ENCODE measurements at places on chromosomes 16 and 17.

DNA sequence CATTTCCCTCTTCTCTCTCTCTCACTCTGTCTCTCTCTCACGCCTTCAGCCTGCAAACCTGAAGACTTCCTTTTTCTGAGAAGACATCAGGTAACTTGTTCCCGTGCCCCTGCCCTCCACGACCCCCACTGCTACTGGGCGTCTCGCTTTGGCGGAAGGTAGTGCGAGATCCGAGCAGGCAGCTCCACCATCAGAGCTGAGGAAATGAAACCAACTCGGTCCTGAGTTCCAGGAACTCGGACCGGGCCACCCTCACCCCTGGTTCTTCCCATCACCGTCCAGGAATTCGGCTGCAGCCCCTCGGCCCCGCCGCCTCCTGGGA is 585 bp downstream of the MLKL start:
- no peak for DNase-seq

- DNase-seq, result no peak
Measured at GRCh38 chr17:22469101-22469880, 777.0 kb downstream of the KCNJ18 start.

DNA sequence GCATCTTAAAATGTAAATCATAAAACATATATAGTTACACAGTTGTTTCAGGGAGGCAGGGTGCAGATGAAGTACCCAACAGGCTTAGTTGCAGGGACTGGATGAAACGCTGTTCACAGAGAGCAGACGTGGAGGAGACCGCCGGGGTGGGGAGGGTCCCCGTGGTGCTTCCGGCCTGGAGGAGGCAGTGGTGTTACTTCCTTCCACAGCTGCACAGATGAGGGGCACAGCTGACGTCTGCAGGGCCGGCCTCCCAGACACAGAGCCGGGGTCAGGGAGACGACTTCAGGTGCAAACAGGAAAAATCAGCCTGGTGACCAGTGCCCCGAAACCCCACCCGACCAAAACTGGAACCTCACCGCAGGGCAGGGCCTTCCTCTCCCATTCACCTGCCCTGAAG is 17.1 kb downstream of the SPIRE2 start:
- no peak for DNase-seq

DNA sequence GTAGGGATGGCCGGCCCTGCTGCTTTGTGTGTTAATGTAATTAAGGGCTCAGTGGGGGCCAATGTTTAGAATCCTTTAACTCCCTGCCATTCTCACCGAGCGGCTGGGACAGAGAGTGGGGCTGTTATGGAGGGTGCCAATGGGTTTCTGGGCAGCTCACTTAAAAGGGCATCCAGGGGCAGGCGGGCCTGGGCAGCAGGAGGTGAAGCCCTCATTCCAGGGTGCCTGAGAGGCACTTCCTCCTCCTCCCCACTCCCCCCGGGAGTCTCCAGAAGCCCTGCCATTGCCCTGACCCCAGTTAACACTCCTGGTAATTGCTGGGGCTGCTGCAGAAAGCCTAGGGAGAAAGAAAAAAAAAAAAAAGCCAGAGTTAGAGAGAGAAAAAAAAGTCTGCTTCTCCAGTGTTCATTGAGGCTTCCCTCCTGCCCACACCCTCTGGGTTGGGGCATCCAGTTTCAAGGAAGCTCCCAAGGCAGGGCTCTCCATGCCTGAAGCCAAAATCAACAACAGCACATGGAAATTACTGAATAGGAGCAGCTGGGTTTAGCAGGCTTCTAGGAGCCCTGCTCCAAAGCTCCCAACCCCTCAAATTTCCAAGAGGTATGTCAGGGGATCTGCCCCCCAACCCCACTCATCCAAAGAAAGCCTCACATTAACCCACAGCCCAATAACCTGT is 28.0 kb downstream of the CUEDC1 start:
- DNase-seq, result no peak
